ENCODE measurements at places on chromosomes 2 and 18.

DNA sequence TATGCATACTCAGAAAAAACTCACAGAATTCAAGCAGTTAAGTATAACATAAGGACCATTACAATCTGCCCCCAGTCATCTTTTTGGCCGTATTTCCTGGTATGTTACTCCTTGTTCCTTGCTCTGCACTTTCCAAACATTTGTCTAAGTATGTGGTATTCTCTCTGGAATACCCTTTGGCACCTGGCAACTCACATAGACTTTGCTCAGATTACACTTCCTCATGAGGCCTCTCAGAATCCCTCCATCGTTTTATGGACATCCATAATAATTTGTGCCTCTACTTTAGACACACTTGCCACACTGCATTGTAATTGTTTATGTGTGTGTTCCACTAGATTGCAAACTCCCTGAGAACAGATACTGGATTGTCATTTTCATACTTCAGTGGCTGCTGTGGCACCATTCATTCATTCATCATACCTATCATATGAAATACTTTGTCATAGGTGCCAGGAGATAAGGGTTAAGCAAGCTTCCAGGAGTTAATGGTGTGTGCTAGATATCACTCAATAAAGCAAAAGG is 84.0 kb downstream of the HIBCH start:
- DNase-seq = no peak

DNA sequence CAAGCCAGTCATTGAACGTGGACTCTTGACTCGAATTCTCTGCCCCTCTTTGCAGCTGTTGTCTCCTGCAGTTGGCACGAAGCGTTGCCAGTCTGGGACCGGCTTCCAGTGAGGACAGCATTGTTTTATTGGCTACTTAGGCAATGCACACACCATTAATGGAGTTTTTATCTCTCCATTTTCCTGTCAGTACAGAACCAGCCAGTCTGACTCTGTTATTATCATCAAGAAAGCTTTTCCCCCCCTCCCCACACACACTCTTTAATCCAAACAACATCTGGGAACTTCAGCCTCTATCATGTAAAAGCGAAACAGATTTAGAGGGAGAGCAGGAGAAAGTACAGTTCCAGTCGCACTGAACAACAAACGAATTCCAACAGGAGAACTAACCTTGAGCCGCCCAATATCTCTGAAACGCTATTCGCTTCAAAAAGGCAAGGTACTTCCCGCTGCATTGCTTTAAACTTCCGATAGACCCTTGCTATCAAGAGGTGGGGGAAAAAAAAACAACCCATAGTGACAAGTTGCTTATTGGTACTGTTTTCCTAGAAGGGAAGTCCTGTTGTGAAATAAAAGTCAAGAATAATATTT is 38.2 kb downstream of the ACVR1 start:
- peak; percentile 5 for DNase-seq

DNA sequence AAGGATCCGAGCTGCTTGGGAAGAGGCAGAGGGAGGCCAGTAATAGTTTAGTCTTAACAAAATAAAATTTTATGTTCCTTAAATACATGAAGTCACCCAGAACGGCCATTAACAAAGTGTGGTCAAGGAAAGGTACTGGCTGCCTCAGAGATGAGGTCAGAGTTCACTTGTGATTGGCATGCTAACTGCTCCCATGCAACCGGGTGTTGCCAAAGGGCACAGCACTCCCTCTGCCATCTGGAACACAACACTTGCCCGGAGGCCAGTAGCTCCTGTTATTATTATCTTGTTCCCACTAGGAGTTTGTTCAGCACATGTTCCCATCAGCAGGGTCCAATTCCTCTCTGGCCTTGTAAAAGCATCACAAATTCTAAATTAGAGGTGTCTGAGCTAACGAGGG is 207.0 kb downstream of the CYP26B1 start:
- no peak for DNase-seq

DNA sequence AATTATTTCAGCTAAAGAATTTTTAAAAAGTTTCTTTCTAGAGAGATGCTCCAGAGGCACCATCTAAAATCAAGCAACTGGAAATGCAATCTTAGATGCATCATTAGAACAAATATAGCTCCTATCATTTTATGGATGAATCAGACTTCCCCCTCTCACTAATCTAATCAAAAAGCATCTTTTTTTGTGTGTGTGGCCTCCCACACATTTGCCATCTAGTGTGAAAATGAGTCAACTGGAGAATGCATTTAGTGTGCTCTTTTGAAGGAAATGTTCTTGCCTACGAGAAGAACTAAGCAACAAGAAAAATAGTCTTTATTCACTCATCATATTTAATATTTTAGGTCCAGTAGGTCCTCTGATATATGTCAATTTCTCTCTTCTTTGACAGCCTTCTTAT is 39.5 kb upstream of the FIGN start:
- DNase-seq = no peak

DNA sequence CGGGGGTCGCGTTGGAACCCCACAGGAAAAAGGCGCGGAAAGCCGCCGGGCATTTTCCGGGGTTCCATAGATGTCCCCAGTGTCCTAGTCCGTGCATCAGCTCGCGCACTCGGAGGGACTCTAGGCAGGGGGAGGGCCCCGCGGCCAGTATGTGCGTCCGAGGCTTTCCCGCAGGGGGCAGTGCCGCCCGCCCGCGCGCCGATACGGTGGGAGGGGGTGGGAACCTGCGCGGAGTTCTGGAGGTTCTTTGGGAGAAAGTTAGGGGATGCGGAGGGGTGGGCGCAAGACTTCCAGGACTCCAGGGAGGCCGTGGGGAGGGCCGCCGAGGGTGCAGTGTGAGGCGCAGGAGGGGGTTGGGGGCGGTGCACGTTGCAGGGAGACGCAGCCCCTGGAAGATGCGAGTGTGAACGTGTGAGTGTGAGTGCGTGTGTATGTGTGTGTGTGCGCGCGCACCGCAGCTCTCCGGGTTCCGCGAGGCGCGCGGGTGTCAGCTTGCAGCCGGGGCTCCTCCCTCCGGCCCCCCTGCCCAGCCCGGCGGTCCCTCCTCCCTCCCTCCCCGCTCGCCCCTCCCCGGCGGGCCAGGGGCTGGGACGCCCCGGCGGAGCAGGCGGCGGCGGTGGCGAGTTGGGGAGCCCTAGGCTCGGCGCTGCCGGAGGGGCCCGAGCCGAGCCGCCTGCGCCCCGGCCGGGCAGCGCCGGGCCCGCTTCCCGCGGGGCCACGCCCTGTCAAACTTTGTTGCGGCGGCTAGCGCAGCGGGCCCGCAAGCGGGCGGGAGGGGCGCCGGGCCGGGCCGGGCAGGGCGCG is at the start of gene TCF7L1:
Gene TCF7L1, plus strand, starts transcription at position 559 of the 804 bp plus-strand sequence. CDS start 293 bp downstream, outside the sequence.
- DNase-seq = no peak

- DNase-seq = no peak
Observed at GRCh38 chr2:110871637-110872036, 139.3 kb downstream of the ACOXL start.

DNA sequence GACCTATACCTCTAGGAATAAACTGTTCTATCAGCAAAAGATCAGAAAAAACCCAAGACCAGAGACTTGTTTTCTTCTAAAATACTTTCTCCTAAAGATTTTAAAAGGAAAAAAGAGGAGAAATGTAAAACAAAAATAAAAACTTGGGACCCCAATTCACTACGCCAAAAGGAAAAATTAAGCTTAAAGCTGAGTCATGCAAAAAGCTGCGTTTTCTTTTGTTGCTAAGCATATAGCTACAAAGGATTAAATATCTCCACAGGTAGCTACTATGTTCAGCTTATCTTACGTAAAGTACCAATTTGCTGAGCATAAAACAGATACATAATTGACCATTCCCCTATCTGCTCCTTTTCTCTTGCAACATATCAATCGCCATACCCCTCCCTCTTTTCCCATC is 950.0 kb upstream of the NXPH2 start:
- no peak for DNase-seq

DNA sequence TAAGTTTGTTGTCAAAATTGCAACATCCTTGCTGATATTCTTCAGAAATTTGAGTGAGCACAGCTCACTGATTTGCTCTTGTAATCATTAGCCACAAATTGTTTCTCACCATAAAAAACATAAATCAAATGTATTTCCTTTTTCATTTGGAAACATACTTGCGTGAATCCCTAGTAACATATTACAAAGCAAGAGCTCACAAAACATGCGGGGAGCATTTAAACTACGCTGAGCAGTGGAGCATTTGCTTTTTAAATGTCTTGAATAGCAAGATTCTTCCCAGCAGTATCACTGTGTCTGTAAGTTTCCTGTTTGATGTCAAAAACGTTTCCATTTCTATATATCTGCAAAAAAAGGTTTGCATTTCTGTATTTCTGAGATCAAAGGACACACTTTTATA is 788.3 kb upstream of the SALL3 start:
- DNase-seq = no peak

DNA sequence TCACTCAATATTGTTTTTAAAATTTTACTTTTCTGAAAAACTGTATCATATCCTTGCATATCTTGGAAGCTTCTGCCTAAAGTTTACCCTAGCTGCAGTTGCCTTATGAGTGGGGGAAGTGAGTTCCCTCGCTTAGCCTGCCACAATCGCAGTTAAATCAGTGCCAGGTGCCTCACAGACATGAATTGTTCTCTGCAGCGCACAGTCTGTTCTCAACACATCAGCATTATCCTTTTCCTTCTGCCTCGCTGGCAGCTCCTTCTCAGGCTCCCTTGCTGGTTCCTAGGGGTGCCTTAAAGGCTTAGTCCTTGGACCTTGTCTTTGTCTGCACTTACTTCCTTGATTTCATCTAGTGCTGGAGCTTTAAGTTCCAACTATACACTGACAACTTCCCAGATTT is 132.8 kb downstream of the TTC27 start:
- DNase-seq = no peak

- DNase-seq = no peak
Observed at GRCh38 chr2:29164091-29164846, 49.1 kb downstream of the CLIP4 start.

- DNase-seq = no peak
Observed at GRCh38 chr2:177909962-177910361, 162.6 kb downstream of the PDE11A start.

DNA sequence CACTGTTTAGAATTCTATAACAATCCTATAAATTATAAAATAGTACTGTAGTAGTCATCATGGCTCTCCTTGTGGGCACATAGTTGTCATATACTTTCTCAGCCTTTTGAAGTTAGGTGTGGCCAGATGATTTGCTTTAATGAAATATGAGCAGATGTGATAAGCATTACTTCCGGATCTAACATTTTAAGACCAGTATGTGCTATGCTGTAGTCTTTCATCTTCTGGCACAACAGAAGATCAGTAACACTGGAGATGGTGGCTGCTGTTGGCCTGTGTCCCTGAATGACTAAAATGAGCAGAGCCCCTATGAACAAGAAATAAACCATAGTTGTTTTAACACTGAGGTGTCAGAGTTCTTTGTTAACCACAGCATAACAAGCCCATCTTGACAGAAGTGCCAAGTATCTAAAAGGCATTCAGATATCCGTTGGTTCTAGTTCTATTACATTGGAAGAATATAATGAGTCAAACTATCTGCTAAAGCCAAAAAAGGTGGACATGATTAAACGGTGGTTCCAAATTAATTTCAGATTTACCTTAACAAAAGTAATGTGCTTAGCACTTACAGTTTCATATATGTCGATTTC is 6.3 kb downstream of the MEX3C start:
- peak; percentile 88 for DNase-seq

DNA sequence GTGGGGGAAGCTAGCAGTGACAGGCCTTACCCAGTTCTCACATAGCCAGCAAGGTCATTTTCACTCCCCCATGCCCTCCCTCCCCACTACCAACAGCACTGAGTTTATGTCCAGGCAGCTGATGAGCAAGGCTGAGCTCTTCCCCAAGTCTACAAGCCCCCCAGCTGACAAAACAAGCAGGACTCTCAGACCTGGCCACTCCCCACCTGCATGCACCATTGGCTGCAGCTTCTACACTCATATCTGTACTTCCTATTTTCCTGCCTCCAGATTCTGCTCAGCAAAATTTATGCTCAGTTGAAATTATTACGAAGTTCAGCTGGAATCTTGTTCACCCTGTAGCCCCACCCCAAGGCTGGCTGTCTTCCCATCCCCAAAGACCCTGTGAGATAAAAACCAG is 339.3 kb downstream of the ARL6IP6 start:
- DNase-seq = no peak

- no peak for DNase-seq
Observed at GRCh38 chr2:133675-134593, 87.6 kb upstream of the FAM110C start.

- DNase-seq = no peak
Observed at GRCh38 chr2:134482766-134483340, 229.0 kb downstream of the MGAT5 start.

- DNase-seq = no peak
Observed at GRCh38 chr2:223282221-223282620, 230.2 kb downstream of the KCNE4 start.

GRCh38 chr2:86048383-86048701 is 57.3 kb downstream of the POLR1A start:
- no peak for DNase-seq

- DNase-seq = peak; percentile 60
Observed at GRCh38 chr2:239399921-239400595, 762 bp downstream of the HDAC4 start.

- DNase-seq = no peak
Observed at GRCh38 chr18:74587441-74587840, 10.2 kb upstream of the ZNF407 start.

- DNase-seq = no peak
Observed at GRCh38 chr2:162697111-162697510, 141.5 kb downstream of the KCNH7 start.

- DNase-seq = no peak
Observed at GRCh38 chr2:33064349-33064801, 117.6 kb downstream of the LTBP1 start.

GRCh38 chr2:240972201-240972600 is 26.2 kb upstream of the SNED1 start:
- DNase-seq = no peak

- no peak for DNase-seq
Observed at GRCh38 chr2:73020306-73020656, 51.2 kb downstream of the SFXN5 start.

GRCh38 chr2:75632813-75633212 is 13.8 kb upstream of the MRPL19 start:
- DNase-seq = no peak

GRCh38 chr2:152962446-152962845 is 244.0 kb downstream of the ARL6IP6 start:
- DNase-seq = no peak

DNA sequence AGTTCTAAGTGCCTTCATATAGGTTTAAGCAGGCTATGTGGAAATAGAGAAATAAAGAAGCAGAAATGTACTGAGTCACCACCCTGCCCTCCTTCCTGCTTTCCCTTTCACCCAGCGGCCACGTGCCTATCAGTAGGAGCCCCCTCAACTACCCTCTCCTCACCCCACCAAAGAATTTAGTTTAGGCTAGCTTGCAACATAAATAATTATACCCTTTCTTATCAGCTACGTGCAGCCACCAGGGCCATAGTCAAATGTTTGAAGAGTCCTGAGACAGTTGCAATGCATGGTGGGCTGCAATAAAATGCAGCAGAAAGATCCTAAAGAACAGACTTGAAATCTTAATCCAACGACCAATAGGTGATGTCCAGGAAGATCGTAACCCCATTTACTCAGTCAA is 101.2 kb downstream of the RTP5 start:
- no peak for DNase-seq

- DNase-seq = no peak
Observed at GRCh38 chr18:14944838-14945237, 196.9 kb downstream of the ANKRD30B start.

- DNase-seq = no peak
Observed at GRCh38 chr18:58025733-58026132, 18.3 kb upstream of the NEDD4L start.

GRCh38 chr18:49018554-49019445 is 68.0 kb upstream of the SMAD7 start:
- DNase-seq = no peak
